ENCODE measurements at places on chromosomes 16 and 17.

DNA sequence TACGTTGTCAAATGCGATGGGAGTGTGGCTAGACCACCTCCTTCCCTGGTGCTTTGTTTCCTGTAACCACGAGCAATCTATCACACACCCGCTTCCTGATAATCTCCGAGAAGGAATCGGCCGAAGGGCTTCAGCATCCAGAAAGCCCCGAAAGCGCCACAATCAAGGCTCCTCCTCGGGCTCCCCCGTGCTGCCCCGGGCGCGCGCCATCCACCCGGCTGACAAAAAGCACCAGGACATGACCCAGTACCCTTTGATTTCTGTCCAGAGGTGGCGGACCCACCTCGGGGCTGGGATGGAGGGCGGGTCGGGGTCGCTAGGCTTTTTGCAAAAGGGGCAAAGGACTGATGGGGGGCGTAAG is 743 bp upstream of the ARMC7 start:
- no peak for DNase-seq

GRCh38 chr17:32266389-32267301 is 1.0 kb downstream of the RHBDL3 start:
- no peak for DNase-seq

- DNase-seq, result no peak
Observed at GRCh38 chr17:37717627-37718323, 27.1 kb downstream of the HNF1B start.

GRCh38 chr17:71413935-71414334 is 706.9 kb upstream of the SOX9 start:
- DNase-seq, result no peak

- DNase-seq, result no peak
Observed at GRCh38 chr17:2295575-2295974, 8.0 kb downstream of the SMG6 start.

- no peak for DNase-seq
Observed at GRCh38 chr17:47820033-47820789, 1.4 kb downstream of the OSBPL7 start.

GRCh38 chr16:66304151-66304550 is 62.3 kb upstream of the CDH5 start:
- no peak for DNase-seq

GRCh38 chr16:30901201-30902028 is 5.0 kb downstream of the CTF1 start:
- no peak for DNase-seq

- DNase-seq, result no peak
Observed at GRCh38 chr16:81121474-81121990, 25.3 kb upstream of the GCSH start.

- no peak for DNase-seq
Observed at GRCh38 chr17:27778183-27778582, 22.1 kb downstream of the NOS2 start.

DNA sequence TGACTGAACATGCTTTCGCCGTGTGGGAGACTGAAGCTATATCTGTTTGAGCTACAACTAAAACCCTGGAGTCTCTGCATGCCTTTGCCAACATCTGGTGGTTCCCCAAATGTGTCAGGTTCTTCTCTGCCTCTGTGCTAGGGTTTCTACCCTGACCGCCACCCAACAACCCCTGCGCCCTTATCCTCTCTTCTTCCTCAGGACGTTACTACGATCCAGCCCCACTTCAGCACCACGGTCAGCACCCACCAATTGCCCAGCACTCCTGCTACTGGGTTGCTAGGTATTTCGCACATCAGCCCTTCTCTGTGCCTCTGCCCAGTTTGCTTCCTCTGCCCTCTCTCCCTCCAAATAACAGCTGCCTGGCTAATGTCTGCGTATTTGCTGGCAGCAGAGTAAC is 106.3 kb upstream of the HSBP1 start:
- DNase-seq, result no peak

- no peak for DNase-seq
Observed at GRCh38 chr16:19837331-19837980, 47.2 kb downstream of the GPRC5B start.

- DNase-seq, result no peak
Observed at GRCh38 chr16:69253870-69254341, 57.2 kb upstream of the VPS4A start.

- no peak for DNase-seq
Observed at GRCh38 chr16:53465606-53466280, 31.5 kb downstream of the RBL2 start.

- DNase-seq, result no peak
Observed at GRCh38 chr16:65967376-65967775, 399.1 kb upstream of the CDH5 start.

DNA sequence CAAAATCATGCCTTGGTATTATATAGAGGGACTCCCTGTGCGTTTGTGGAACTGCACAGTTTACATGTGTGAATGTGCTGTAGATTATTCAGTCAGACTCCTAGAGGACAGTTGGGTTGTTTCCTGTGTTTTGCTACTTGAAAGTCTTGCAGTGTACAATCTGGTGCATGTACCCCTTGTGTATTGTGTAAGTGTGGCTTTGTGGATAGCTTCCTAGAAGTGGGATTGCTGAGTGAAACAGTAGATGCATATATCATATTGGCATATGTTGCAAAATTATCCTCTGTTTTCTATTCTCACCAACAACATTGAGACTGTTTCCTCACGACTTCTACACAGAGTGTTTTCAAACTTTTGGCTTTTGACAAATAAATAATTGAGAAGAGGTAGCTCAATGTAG is 263.7 kb downstream of the MAP2K6 start:
- DNase-seq, result no peak

DNA sequence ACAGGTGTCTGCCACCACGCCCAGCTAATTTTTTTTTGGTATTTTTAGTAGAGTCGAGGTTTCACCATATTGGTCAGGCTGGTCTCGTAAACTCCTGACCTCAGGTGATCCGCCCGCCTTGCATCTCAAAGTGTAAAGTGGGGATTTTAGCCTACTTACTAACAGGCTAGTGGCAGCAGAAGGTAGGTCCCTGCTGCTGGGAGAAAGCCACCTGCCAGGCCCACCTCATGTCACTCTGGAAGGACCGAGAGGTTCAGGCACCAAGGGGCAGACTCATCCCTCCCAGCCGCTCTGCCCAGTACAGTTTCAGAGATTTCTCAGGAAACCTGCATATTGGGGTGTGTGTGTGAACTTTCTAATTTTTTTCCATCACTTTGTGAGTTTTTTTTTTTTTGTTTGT is 2.1 kb upstream of the RCVRN start:
- DNase-seq, result no peak
